Astrocyte of the cerebellum (primary cell): ENCODE measurements at places on chromosomes 4 and X.

DNA sequence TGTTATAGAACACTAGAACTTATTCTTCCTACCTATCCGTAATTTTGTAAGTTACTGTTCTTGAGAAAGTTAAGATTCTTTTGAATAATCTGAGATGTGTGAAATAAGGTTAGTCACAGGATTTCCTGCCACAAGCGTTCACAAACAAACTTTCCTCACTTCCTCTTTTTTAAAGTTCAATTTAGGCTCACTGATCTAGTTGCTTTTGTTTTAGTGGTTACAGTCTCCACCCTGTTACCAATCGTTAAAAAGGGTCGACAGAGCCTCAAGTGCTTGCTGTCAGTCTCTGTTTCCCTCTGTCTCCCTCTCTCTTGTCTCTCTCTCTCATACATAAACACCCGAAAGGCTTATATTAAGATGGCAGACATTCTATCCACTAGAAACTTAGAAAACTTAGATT lies 35.9 kb upstream of the STK26 start:
- DNase-seq: no peak

GRCh38 chr4:3644849-3645627 lies 112.8 kb upstream of the LRPAP1 start:
- DNase-seq: no peak

DNA sequence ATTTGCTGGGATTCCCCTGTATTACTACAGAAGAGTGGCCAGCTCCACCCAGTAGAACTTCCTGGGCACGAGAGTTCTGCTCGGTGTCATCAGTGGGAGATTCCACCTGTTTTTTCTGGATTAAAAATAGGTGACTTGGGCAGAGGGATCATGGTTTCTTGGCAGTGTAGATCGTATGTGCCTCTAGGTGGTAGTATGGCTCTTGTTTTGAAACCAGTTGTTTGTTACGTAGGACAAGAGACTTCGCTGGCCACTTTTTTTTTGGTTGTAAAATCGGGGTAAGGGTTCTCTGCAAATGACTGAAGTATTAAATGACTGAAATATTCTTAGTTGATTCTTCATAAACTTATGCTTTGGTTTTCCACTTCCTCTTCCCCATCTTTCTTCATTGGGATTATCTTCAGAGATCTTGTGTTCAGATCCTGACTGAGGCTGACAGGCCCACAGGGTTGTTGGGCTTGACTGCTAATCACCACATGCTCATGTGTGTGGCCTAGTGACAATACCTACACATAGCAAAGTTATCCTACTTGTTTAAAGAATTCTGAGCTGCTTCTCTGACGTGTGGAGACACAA lies 43.8 kb upstream of the WDR1 start:
- DNase-seq: no peak

GRCh38 chr4:127686658-127687057 lies 43.5 kb upstream of the SLC25A31 start:
- no peak for DNase-seq

GRCh38 chr4:166293556-166293955 lies 420.5 kb downstream of the TLL1 start:
- no peak for DNase-seq

- DNase-seq: peak; percentile 45
Observed at GRCh38 chr4:140423106-140423505, 4.3 kb downstream of the CLGN start.

- DNase-seq: no peak
Observed at GRCh38 chr4:128698386-128698785, 111.1 kb upstream of the JADE1 start.

GRCh38 chrX:40189637-40190036 lies 91.9 kb upstream of the BCOR start:
- DNase-seq: no peak

GRCh38 chrX:103806862-103807474 lies 25.1 kb downstream of the RAB9B start:
- no peak for DNase-seq

GRCh38 chr4:164304101-164304639 lies 449.8 kb upstream of the SMIM31 start:
- DNase-seq: no peak

GRCh38 chr4:123554801-123555232 lies 158.2 kb downstream of the SPRY1 start:
- no peak for DNase-seq
